ENCODE measurements at places on chromosomes 16 and 17.
A peak's percentile ranks its signal among the peaks of the same experiment; 100 is the strongest.

DNA sequence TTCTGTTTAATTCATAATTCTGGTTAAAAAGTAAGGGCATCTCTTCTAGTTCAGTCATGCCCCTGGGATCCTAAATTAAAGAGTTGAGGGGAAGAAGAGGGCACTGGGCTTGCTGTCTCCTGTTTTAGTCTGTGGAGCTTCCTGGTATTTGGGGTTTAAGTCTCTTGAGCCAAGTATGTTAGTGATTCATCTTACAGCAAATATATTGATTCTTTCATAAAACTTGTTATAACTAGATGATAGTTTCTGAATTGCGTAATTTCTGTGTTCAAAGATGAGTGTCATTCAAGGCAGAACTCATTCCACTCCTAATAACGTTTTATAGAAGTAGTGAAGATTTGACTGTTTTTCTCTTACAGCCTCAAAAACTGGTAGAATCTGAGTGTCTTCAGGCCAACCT, 1.7 kb downstream of the TXNDC17 start:
- no peak for DNase-seq

GRCh38 chr16:82701442-82701955, 74.7 kb downstream of the CDH13 start:
- no peak for DNase-seq

DNA sequence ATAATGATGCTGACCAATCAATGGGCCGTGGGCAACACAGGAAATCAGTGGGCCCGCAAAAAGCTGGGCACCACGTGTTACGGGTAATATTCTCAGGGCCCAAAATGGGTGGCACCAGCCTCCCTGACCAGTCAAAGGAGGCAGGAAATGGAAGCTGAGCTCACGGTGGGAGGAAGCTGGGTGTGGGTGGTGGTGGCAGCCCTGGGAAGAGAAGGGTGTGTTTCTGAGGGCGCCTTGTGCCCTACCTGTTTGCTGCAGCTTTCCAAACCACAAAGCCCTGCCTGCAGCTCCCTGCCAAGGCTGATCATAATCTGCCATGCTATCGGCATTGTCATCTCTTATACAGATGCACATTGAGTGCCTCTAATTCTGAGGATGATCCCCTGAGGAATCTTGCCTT, 457.9 kb downstream of the SLC39A11 start:
- DNase-seq = no peak

- DNase-seq = peak; percentile 58
Measured at GRCh38 chr16:3106205-3106928, 6.0 kb upstream of the ZNF205 start.

- DNase-seq = no peak
Measured at GRCh38 chr17:38430316-38430715, 2.1 kb downstream of the ARHGAP23 start.

DNA sequence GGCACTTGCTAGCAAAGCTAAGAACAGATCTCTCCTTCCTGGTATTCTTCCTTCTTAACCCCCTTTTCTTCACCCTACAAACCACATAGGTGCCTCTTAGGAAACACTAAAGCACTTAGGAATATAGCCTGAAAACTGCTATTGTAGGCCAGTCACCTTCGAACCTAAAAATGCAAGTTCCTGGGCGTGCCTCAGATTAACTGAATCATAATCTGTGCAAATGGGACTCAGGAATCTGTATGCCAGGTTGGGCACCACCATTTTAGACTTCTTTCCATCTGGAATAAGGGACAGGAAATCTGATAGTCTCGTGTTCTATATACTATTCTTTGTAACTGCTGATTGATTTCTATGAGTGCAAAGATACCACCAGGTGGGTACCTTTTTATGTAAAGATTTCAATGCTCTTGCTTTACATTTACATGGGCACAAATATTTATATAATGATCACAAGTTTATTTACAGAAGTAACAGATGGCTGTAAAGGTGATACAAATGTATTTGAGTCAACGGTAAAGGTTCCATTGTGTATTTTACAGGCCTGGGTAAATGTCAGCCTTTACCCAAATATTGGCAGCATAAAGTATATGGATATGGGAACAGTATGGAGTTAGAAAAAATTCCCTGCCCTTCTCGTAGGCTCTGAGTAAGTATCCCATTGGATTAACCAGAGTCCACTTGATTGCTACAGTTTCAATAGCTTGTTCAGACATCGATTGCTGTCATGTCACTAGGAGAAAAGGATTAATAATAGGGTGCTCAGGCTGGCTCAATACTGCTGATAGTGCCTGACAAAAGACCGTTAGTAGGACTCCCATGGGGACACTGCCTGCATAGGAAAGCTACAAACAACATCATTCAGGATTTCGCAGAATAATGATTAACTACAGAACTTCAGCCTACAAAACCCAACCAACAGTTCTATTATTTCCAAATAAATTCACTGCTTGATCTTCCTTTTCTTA, 124.7 kb downstream of the SNX11 start:
- DNase-seq = no peak

- no peak for DNase-seq
Measured at GRCh38 chr17:41131979-41132378, 8.0 kb upstream of the KRTAP4-12 start.

DNA sequence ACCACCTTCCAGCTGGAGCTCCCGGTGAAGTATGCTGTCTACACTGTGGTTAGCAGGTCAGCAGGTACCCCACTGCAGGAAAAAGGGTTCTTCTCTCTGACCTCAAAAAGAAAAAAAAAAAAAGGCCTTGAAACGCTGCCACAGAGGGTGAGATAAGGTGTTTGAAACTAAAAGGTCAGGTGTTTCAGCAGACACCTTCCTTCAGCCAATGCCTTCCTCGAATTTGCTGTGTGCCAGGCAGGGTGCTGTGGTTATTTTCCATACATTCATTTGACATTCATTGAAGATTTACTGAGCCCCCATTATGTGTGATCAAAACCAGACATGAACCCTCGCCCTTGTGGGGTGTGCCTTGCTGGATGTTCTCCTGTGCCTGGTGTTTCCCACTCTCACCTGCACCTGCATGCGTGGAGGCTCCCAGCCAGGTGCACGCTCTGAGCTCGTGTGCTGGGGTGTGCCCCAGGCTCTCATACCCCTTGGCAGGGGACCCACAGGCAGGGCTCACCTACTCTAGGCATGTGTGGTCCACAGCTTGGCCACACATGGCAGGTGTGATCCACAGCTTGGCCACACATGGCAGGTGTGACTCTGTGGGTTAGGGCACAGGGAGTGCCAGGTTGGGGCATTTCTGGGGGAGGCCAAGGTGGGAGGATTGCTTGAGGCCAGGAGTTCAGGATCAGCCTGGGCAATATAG, 15.8 kb upstream of the ITGAD start:
- no peak for DNase-seq

DNA sequence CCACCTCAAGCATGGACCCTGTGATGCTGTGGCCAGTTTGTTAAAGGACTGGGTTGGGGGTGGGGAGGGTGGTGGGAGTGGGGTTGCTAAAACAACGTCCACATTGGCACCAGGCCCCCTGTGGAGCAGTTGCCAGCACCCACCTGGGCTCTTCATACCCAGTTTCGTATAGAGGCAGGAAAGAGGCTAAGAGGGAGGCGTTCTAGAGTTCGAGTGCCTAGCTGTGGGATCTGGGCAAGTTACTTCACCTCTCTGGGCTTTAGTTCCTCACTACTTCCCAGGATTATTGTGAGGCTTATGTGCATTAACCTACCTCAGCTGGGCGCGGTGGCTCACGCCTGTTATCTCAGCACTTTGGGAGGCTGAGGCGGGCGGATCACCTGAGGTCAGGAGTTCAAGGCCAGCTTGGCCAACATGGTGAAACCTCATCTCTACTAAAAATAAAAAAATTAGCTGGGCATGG, 1.4 kb downstream of the MFAP4 start:
- DNase-seq = no peak

DNA sequence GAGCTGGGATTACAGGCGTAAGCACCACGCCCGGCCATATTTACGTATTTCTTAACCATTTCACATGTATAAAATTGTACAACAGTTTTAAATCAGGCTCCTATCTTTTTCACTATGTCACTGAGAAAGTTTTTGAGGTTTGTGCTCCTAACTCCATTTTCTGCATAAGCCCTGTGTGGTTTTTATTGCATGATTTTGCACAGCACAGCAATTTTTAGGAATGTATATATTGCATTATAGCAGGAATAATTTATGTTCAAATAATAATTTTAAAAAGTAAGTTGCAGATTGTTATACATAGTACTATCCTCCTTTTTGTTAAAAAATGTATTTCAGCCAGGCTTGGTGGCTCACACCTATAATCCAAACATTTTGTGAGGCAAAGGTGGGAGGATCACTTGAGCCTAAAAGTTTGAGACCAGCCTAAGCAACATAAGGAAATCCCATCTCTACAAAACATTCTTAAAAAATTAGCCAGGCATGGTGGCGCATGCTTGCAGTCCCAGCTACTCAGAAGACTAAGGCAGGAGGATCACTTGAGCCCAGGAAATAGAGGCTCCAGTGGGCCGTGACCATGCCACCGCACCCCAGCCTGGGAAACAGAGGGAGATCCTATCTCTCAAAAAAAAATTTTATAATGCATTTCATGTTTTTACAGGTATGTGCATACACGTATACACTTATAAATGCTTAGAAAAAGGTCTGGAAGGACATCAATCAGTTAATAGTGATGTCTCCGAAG, 26.0 kb downstream of the SMG6 start:
- no peak for DNase-seq

- DNase-seq = no peak
Measured at GRCh38 chr17:2435862-2436261, 35.0 kb upstream of the MNT start.

- no peak for DNase-seq
Measured at GRCh38 chr17:78707016-78707415, 75.1 kb downstream of the CYTH1 start.

DNA sequence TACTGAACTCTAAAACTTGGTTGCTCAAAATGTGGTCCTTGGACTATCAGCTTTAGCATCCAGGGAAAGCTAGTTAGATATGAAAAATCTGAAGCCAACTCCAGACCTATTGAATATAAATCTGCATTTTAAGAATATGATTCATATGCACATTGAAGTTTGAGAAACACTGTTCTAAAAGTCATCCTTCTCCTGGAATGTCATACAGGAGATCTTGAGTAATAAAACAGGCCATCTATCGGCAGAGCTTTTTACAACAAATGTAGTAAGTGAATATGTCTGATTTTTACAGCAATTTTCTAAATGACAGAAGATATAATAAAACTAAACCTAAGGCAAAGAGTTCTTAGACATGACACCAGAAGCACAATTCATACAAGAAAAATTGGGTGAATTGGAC, 140.4 kb downstream of the PMP22 start:
- DNase-seq = no peak

GRCh38 chr16:46918905-46919792, 35.0 kb downstream of the GPT2 start:
- DNase-seq = no peak

DNA sequence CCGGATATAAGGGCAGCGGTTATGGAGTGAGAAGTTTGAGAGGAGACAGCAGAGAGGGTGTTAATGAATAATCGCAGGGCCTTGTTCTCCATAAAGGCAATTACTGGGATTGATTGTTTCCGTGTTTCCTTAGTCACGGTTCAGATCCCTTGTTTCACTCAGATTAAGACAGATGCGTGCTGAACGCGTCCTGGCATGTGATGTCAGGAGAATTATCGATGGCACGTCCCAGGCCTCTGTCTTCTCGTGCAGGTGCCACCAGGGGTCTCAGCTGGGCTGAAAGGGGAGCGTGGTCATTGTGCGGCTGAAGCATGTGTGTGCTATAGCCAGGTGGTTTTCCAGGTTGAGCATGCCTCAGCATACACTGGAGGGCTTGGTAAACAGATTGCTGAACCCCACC, 142.4 kb upstream of the NOL11 start:
- peak; percentile 77 for DNase-seq

- no peak for DNase-seq
Measured at GRCh38 chr16:2450535-2450934, 9.4 kb upstream of the TEDC2 start.

All from NCI-H526 treated with DMSO at 0.1 percent for 48 hours (cell line).